ENCODE measurements at places on chromosomes 6 and 20.

GRCh38 chr6:129007701-129008373, 124.9 kb downstream of the LAMA2 start:
- DNase-seq = no peak

DNA sequence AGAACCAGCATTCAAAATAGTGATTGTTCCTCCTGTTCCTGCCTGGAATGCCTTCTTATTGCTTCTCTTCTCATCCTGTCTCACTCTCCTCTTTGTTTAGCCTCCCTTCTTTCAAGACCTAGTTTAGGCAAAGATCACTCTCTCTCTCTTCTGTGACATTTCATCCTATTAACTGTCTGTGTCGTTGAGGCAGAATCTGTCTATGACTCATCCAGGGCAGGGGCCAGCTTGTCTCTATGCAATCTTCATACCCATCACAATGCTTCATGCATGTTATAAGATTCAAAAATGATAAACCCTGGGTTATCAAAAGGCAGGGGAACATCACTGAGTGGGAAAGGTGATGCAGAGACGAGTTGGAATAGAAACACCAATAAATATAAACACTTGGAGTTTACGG, 32.2 kb upstream of the FOXA2 start:
- DNase-seq = no peak

GRCh38 chr20:32912688-32913087, 54.0 kb downstream of the EFCAB8 start:
- DNase-seq = no peak

GRCh38 chr20:16350465-16350864, 222.8 kb downstream of the KIF16B start:
- no peak for DNase-seq

GRCh38 chr6:52415917-52416628, 4.1 kb upstream of the EFHC1 start:
- no peak for DNase-seq

- DNase-seq = no peak
These were observed 8.7 kb downstream of the ZNF335 start for GRCh38 chr20:45963059-45964005.

GRCh38 chr6:119442776-119443184, 93.2 kb upstream of the MAN1A1 start:
- no peak for DNase-seq

DNA sequence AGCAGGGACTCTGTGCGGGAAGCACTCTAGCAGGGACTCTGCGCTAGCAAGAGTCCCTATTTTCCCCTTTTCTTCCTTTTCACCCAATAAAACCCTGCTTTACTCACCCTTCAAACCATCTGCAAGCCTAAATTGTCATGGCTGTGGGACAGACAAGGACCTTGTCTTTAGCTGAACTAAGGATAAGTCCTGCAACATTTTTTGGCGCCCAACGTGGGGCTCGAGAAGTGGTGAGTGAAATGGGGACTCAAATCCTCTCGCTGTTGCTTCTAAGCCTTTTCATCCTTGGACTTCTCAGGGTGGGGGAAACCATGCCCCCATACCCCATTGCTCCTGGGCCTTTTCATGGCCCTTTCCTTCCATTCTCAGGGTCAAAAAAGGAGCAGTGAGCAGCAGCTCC, 46.4 kb downstream of the IMPG1 start:
- no peak for DNase-seq
